ENCODE measurements at places on chromosomes 11 and 22.

DNA sequence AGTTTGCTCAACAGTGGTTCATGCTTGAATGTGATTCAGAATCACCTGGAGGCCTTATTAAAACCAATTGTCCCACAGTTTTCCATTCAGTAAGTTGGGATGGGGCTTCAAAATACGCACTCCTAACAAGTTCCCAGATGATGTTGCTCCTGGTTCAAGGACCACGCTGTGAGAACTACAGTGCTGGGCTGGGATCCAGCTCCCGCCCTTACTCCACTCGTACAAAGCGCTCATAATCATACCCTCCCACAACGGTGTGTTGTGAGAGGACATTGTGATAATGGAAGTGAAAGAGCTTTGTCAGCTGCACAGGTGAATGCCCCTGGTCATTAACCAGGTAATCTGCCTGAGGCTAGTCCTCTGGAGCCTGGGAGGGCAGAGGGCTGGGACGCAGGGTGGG is 1.3 kb upstream of the CD82 start:
- no peak for DNase-seq

GRCh38 chr11:22197139-22198005 is 4.5 kb downstream of the ANO5 start:
- no peak for DNase-seq

GRCh38 chr11:134330611-134331353 is 1.0 kb upstream of the GLB1L2 start:
- DNase-seq = no peak

DNA sequence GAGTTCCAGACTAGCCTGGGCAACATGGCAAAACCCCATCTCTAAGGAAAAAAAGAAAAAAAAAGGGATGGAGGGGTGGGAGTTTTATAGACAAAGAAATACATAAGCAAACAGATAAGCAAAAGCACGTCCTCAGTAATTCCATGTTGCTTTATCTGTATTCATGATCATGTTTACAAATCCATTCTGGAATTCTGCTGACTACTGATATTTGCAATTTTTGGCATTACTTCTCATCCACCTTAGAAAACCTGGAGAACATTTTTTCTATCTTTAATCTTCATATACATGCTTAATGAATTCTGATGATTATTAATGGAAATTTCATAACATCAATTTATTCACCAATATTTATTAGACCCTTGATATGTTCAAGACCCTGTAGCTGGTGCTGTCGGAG is 1.7 kb upstream of the FDX1 start:
- no peak for DNase-seq

DNA sequence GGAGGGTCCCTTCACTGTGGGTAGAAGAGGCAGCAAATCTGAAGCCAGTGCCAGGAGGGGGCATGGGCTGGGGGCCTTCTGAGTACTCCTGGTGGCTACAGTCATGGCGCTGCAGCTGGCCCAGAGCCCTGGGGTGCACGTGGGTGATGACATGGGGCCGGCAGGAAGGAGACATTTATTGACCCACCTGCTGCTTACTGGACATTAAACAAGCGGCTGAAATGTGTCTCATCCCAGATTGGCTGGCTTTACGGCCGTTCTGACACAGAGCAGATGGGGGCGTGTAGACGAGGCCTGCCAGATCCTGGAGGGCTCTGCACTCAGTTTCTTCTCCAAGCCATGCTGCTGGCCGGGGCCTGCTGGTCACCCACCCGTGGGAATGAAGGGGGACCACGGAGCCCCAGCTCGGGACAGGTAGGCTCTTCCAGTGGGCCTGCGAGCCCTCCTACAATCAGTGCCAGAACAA is 906.9 kb downstream of the BRD1 start:
- DNase-seq = no peak

- DNase-seq = no peak
Measured at GRCh38 chr11:45321031-45321595, 35.0 kb upstream of the SYT13 start.

DNA sequence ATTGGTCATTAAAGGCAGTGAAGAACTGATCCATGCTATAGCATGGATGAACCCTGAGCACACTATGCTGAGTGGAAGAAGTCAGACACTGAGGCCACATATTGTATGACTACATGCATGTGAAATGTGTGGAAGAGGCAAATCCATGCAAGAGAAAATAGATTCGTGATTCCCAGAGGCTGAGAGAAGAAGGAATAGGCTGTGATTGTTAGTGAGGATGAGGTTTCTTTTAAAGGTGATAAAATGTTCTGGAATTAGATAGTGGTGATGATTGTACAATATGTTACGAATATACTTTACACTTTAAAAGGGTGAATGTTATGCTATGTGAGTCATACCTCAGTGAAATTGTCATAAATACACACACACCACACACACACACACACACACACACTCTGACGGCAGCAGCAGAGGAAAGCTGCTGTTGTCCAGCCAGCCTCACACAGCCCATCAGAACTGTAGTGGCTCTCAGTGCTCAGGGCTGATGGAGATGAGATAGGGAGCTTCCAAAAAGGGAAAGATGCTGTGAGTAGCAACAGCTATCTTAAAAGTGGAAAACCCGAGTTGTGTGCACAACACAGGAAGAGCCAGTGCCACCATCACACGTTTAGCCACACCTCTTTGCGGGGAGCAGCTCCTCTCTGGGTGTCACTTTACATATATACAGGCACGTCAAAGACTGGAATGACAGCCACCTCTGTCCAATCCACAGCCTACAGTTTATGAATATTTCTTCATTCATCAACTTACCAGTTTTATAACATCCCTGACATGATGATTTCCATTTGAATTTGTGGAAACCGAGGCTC is 153.0 kb downstream of the SPATA19 start:
- DNase-seq = no peak

Data from right cardiac atrium (tissue), 5 donors.